ENCODE measurements at places on chromosomes 5 and 9.
A peak's percentile ranks its signal among the peaks of the same experiment; 100 is the strongest.

DNA sequence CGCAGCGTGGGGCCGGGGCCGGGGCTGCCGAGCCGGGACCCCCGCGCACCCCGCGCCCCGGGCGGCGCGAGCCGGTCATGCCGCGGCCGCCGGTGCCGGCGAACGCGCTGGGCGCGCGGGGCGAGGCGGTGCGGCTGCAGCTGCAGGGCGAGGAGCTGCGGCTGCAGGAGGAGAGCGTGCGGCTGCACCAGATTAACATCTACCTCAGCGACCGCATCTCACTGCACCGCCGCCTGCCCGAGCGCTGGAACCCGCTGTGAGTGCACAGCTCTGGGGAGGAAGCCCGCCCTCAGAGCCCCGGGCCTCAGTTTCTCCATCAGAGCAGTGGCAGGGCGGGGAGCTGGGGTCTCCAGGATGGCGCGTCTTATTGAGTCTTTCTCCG lies 335 bp downstream of the GALNT12 start:
- no peak for DNase-seq
- H3K4me3 ChIP-seq, result peak overlapping the region; percentile 34
- no peaks in the 10 kb centered on the region for H3K27me3 ChIP-seq
- H3K4me1 ChIP-seq, result no peaks in the 10 kb centered on the region
- H3K36me3 ChIP-seq, result no peaks in the 10 kb centered on the region

DNA sequence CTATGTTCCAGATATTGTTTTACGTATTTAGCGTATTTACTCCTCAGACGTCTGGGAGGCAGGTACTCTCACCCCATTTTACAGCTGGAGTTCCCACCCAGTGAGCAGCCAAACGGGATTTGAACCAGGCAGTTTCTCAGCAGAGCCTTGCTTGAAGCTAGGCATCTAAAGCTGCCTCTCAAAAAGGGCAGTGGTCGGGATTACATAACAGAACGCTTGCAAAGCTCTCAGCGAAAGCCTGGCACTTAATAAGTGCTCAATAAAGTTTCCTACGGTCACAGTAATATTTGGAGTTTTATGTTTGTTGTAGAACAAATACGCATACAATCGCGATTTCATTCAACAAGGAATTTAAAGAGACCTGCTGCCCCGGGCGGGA lies 286 bp upstream of the BSPRY start:
- DNase-seq, result no peak
- no peak overlapping the region for H3K4me3 ChIP-seq
- peaks cover 3% of the 10 kb centered on the region for H3K27me3 ChIP-seq

- no peak overlapping the region for H3K4me3 ChIP-seq
- no peaks in the 10 kb centered on the region for H3K36me3 ChIP-seq
- DNase-seq, result no peak
- H3K27me3 ChIP-seq, result no peaks in the 10 kb centered on the region
Measured at GRCh38 chr5:8394965-8395364, 526.0 kb downstream of the MTRR start.

GRCh38 chr9:28607843-28608242 lies 1034.6 kb upstream of the C9orf72 start:
- no peaks in the 10 kb centered on the region for H3K36me3 ChIP-seq
- no peaks in the 10 kb centered on the region for H3K27me3 ChIP-seq
- no peaks in the 10 kb centered on the region for H3K4me1 ChIP-seq

- no peaks in the 10 kb centered on the region for H3K4me1 ChIP-seq
- no peaks in the 10 kb centered on the region for H3K36me3 ChIP-seq
- H3K27me3 ChIP-seq, result no peaks in the 10 kb centered on the region
- no peak overlapping the region for H3K27ac ChIP-seq
Measured at GRCh38 chr5:21765406-21765805, 1087.7 kb downstream of the CDH12 start.

GRCh38 chr9:69658987-69659675 lies 13.0 kb downstream of the APBA1 start:
- H3K27ac ChIP-seq, result no peak overlapping the region
- H3K4me3 ChIP-seq, result no peak overlapping the region
- no peaks in the 10 kb centered on the region for H3K4me1 ChIP-seq
- H3K27me3 ChIP-seq, result no peaks in the 10 kb centered on the region
- no peak for DNase-seq
- no peaks in the 10 kb centered on the region for H3K36me3 ChIP-seq

DNA sequence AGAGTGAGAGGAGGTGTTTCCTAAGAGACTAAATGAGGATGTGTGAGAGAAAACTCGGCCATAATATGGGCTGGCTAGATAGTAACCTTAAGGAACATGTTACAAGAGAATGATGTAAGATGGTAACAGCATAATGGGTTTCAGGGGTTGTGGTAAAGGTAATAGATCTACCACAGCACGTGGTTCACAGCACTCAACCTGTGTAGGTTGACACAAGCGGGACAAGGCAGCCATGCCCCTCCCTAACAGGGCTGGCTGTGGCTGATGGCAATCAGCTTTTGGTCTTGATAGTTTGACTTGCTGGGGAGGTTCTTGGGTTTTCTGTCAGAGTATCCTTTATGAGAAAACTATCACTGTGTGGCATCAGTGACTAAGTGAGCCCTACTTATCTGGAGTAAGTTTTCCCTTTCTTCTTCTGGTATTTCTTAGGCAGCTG lies 138.6 kb downstream of the TRIO start:
- H3K4me1 ChIP-seq, result no peaks in the 10 kb centered on the region
- no peak for DNase-seq
- H3K36me3 ChIP-seq, result no peaks in the 10 kb centered on the region
- no peak overlapping the region for H3K4me3 ChIP-seq
- no peaks in the 10 kb centered on the region for H3K27me3 ChIP-seq
- no peak overlapping the region for H3K27ac ChIP-seq

GRCh38 chr5:120678279-120678678 lies 214.2 kb downstream of the PRR16 start:
- no peak for DNase-seq
- H3K4me1 ChIP-seq, result no peaks in the 10 kb centered on the region

DNA sequence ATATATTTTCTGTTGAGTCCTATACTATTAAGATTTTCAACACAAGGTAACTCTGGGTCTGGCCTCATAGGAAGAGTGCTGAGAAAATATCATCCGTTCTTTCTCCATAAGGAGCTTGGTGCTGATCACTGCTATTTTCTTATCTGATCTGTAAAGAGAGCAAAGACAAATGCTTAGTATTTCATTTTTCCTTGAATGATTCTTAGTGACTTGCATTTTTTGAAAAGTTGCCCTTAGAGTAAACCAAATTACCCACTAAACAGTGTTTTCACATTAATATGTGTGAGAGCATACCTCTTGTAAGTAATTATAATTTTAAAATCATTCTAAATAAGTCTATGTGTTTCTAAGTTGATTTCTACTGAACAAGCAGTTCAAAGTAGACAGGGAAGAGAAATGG lies 121.3 kb upstream of the CTSV start:
- H3K27ac ChIP-seq, result no peak overlapping the region
- DNase-seq, result no peak
- H3K4me1 ChIP-seq, result no peaks in the 10 kb centered on the region
- H3K4me3 ChIP-seq, result no peak overlapping the region

DNA sequence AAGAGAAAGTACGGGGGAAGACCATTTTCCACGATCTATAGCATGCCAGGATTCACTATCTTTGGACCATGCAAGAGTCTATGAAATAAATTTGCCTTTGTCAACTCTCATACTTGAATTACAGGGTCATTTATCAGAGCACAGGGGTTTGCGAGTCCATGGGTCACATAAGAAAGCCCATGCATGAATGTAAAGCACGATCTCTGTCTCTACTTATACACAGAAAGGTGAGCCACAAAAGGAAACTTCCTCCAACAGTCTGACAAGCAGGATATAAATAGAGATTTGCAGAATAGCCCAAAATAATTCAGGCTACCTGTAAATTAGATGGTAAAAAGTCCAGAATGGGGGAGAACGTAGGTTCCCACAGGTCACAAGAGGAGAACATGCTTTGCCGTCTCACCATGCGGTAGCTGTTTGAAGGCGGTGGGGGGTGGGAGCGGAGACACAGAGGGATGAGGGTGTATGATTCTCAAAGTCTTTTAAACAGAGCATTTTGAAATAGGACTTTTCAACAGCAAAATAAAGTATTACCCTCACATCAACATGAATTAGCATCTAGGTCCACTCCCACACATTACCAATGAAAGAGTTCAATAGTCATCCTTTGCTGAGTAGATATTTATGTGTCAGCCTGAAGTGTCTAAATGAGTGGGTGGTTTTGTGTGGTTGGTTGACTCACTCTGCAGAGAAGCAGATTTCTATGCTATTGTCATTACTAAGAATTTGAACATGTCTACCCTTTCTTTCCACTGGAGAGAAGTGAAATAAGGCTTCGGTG lies 279.7 kb downstream of the EBF1 start:
- H3K4me1 ChIP-seq, result no peaks in the 10 kb centered on the region
- no peak overlapping the region for H3K4me3 ChIP-seq
- no peak overlapping the region for H3K27ac ChIP-seq
- H3K36me3 ChIP-seq, result no peaks in the 10 kb centered on the region
- no peak for DNase-seq
- H3K27me3 ChIP-seq, result no peaks in the 10 kb centered on the region

GRCh38 chr5:153130296-153130695 lies 360.2 kb upstream of the GRIA1 start:
- H3K36me3 ChIP-seq, result no peaks in the 10 kb centered on the region
- H3K4me1 ChIP-seq, result no peaks in the 10 kb centered on the region
- DNase-seq, result no peak
- no peaks in the 10 kb centered on the region for H3K27me3 ChIP-seq

DNA sequence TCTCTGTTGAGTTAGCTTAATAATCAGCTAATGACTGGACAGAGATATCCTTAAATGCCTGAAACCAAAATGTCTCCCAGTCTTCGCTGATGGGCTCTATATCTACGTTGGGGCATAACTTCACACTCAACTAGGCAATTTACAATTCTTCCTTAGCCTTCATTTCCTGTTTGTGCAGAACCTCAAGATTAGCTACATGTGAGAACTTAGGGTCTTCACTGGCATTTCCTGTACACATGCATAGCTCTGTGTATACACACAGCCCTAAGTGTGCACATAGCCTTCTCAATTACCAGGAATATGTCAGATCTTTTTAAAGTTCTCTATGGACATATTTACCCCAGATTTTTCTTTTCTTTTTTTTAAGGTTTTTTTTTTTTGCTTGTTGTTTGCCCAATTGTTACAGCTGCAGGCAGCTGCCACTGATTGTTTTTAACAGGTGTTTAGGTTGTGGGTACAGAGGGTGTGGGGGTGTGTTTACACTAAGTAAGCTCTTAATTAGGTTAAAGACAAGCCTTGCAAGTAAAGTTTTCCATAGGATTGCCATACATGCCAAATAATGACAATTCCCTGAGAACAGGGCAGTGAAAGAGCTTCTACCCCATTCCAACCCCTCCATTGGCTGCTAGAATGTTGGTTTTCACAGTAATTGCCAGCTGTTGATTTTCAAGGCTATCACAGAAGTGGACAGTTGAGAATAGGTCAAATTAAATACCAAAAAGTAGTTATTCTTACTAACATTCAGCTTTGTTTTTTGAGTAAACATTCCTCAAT lies 441.0 kb downstream of the TLE4 start:
- H3K4me3 ChIP-seq, result no peak overlapping the region
- H3K27me3 ChIP-seq, result no peaks in the 10 kb centered on the region
- no peaks in the 10 kb centered on the region for H3K36me3 ChIP-seq
- DNase-seq, result no peak

GRCh38 chr5:68268852-68269130 lies 53.2 kb downstream of the PIK3R1 start:
- no peak overlapping the region for H3K4me3 ChIP-seq
- no peak for DNase-seq
- H3K27ac ChIP-seq, result peak overlapping the region; percentile 81
- no peaks in the 10 kb centered on the region for H3K27me3 ChIP-seq

DNA sequence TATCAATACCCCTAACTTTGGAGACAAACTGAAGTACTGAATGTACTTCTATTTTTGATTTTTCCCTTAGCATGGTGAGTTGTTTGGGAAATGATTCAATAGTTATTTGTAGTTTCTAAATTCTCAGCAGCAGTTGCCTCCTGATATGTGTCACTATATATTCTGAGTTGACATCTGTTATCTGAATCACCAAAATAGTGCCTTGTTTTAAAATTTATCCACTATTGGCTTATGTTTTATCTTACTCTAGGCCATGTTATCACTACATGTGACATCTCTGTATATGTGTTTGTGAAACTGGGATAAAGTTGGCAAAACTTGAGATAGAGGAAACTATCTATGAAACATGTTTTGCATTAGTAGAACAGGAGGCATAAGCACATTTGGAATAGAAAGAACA lies 317.6 kb downstream of the TLE4 start:
- no peak overlapping the region for H3K4me3 ChIP-seq
- H3K4me1 ChIP-seq, result no peaks in the 10 kb centered on the region
- no peaks in the 10 kb centered on the region for H3K36me3 ChIP-seq

DNA sequence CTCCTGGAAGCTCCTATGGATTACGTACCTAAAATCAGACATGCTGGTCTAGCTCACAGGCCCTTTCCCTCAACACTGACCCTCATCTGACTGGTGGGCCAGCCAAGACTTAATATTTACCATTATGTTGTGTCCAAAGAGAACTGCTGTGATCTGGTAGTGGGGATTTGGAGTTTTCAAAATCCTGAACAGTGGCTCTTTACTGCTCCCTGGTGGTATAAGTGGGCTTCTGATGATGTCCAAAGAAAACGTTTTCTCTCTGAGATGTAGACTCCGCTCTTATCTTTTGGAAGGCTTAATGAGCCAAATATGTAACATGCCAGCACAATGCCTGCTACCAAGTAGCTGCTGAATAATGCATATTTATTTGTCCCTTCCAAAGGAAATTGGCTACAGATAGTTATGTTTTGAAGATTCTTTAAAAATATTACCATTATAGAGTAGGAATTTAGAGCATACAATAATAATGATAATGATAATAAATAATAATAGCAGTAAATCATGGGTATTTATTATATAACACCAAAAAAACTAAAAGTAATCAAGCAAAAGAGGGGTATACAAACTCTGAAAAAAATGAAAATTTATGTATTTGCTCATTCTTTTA lies 406.6 kb upstream of the TNC start:
- no peaks in the 10 kb centered on the region for H3K27me3 ChIP-seq
- H3K4me3 ChIP-seq, result no peak overlapping the region
- H3K36me3 ChIP-seq, result no peaks in the 10 kb centered on the region
- H3K4me1 ChIP-seq, result peaks cover 4% of the 10 kb centered on the region

DNA sequence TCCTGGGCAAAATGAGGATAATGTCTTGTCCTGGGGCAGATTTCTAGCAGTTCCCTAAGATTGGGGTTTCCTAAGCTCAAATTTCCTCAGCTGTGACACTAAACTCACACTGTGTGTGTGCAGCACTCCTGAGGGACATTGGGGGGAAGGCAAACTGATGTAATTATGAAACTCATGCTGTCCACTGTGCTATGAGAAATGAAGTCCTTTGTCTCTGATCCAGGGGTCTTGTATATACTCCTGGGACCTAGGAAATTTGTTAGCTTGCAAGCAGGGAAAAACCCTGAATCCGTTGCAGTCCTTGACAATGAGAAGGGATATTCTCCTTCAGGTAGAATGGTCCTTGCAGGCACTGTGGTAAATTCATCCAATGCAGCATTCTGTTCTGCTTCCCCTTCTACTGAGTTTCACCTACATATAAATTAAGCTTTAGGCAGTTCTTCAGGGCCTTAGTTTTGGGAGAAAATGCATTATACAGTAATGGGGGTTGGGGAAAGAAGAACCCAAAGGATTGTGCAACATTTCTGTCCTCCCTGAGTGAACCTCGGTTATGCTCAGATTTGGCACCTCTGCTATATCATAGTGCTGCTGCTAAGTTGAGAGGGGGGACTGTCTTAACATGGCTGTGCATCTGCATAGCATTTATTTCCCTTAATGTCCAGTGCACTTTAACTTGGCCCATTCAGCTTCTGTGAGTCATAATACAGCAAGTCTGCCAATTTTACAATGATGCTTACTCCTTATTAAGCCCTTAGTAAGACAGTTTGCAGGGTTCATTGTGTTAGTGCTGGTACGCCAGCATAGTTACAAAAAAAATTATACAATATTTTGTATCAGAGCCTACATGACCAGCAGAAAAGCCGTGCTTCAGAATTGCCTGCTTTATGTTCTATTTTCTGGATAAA lies 80.2 kb downstream of the PJA2 start:
- H3K36me3 ChIP-seq, result no peaks in the 10 kb centered on the region
- H3K27me3 ChIP-seq, result no peaks in the 10 kb centered on the region
- H3K4me1 ChIP-seq, result no peaks in the 10 kb centered on the region
- H3K4me3 ChIP-seq, result no peak overlapping the region

Measured in uterus (tissue), 4 donors.